Activated CD4-positive, alpha-beta T cell treated with anti-CD3 and anti-CD28 coated beads, Interleukin-2, amount 10 ng/mL, durations not matched to agents 24 days and 14 days (primary cell): ENCODE measurements at places on chromosomes 11 and 22.

DNA sequence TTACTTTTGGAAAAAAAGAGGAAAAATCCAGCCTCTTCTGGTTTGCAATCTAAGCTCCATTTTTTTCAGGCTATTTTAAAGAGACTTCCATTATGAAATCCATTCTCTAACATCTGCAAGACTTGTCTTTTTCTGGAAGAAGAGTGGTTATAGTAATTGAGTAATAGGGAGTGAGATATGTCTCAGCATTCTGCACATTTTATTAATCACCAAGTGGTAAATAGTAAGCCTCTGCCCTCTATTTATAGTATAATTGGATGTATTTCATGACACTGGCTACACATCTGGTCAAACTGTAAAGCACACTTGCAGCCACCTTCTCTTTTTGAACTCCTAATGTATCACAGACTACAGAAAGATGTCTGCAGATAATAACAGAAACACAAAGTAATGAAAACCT, 391.1 kb downstream of the ETS1 start:
- peaks cover 20% of the 10 kb centered on the region for H3K4me1 ChIP-seq
- H3K36me3 ChIP-seq = no peaks in the 10 kb centered on the region
- H3K27me3 ChIP-seq = no peaks in the 10 kb centered on the region

DNA sequence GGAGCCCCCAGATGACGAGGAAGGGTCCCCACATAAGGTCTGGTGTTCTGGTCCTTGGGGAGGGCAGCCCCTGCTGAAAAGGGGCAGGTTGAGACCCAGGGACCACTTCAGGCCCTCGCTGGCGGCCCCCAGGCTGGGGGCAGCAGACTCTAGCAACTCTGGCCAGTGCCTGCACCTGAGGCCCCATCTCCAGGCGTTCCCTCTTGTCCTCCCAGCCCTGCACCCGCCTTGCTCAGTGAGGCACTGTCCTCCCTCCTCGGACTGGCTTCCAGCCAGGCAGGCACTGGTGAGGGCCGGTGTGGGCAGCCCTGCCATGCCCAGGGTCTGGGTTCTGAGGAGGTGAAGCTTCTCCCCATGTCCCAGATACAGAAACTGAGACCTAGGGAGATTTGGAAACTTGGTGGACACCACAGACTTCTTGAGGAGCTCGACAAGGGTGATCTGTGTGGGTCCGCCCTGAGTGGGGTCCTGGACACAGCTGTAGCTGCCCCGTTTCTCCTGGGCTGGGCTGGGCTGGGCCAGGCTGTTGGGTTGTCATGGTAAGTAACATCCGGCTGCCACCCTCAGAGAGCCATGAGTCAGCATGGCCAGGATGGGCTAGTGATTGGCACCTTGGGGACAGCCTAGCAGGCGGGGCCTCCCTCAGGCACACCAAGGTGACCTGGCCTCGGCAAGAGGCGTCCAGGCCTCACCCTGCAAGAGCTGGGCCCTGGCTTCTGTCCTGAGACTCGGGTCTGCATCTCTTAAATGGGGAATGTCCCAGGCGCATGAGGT, 11.1 kb upstream of the PHLDA2 start:
- H3K36me3 ChIP-seq = peaks cover 34% of the 10 kb centered on the region
- DNase-seq = peak; percentile 79
- peak overlapping the region; percentile 37 for H3K27ac ChIP-seq
- no peak overlapping the region for H3K4me3 ChIP-seq

- DNase-seq = no peak
- no peak overlapping the region for H3K4me3 ChIP-seq
- no peaks in the 10 kb centered on the region for H3K36me3 ChIP-seq
- H3K27ac ChIP-seq = no peak overlapping the region
- no peaks in the 10 kb centered on the region for H3K4me1 ChIP-seq
Measured at GRCh38 chr11:124583781-124584180, 14.0 kb downstream of the OR8A1 start.

GRCh38 chr11:100434821-100435641, 252.1 kb upstream of the ARHGAP42 start:
- no peak overlapping the region for H3K27ac ChIP-seq
- H3K4me3 ChIP-seq = no peak overlapping the region
- no peak for DNase-seq
- H3K27me3 ChIP-seq = no peaks in the 10 kb centered on the region
- no peaks in the 10 kb centered on the region for H3K36me3 ChIP-seq

DNA sequence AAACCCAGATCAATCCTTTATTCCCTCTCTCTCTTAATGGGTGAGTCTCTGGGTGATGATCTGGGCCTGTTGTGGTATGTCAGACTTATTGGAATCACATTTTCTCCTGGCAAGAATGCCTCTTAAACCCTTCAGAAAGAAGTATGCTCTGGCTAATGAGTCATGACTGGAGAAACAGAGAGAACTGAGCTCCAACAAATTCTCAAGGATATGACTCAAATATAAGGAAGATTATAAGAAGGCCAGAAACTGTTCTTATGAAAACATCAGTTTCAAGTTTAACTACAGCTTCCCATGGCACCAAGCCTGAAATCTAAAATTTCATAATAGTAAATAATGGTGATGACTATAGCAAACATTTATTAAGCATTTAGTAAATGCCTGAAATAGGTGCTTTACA, 83.9 kb downstream of the OR5AK2 start:
- DNase-seq = no peak
- H3K4me3 ChIP-seq = no peak overlapping the region

DNA sequence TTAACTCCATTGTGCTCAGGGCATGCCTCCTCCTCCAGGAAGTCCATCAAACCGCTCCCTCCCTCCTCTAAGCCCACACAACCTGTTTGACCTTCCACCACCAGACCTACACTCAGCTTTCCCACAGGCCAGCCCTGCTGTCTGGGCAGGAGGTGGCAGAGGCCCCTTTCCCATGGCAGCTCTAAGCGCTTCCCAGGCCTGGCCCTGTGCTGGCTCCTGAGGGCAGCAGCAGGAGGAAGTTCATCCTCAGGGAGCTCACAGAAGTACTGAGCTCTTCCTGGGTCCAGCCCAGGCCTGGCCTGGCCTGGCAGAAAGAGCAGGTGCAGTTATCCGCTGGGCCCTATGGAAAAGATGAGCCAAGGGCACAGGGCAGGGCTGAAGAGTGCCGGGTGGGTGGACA, 31.4 kb downstream of the ARAP1 start:
- no peaks in the 10 kb centered on the region for H3K27me3 ChIP-seq
- peaks cover 17% of the 10 kb centered on the region for H3K36me3 ChIP-seq
- H3K4me1 ChIP-seq = peaks cover 54% of the 10 kb centered on the region
- peak overlapping the region; percentile 95 for H3K4me3 ChIP-seq

DNA sequence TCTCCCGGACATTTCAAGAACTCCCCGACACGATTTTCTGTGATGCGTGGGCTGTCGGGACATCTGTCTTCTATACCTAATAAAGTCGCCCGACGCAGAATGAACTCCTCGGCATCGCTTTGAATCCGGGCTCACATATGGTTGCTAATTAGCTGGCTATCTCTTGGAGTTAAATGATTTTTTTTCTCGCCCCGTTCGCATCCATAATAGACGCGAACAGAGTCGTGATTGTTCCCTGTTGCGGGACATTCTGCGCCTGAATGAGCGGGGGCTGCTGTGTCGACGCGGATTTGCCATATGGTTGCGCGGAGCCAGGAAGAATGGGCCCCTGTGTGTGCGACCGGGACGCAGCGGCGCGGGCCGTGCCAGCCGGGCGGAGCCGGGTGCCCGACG, 16.4 kb downstream of the CDKN1C start:
- peaks cover 54% of the 10 kb centered on the region for H3K27me3 ChIP-seq
- H3K36me3 ChIP-seq = no peaks in the 10 kb centered on the region
- no peak overlapping the region for H3K27ac ChIP-seq
- no peak overlapping the region for H3K4me3 ChIP-seq

GRCh38 chr11:117945047-117945810, 16.0 kb upstream of the TMPRSS13 start:
- no peak overlapping the region for H3K27ac ChIP-seq
- peak; percentile 55 for DNase-seq
- H3K4me3 ChIP-seq = no peak overlapping the region
- H3K36me3 ChIP-seq = peaks cover 5% of the 10 kb centered on the region
- H3K4me1 ChIP-seq = peaks cover 63% of the 10 kb centered on the region
- H3K27me3 ChIP-seq = peaks cover 3% of the 10 kb centered on the region

GRCh38 chr11:128328955-128329551, 258.3 kb downstream of the ETS1 start:
- peak overlapping the region; percentile 70 for H3K4me3 ChIP-seq
- peak; percentile 85 for DNase-seq
- H3K4me1 ChIP-seq = peaks cover 73% of the 10 kb centered on the region
- H3K36me3 ChIP-seq = peaks cover 2% of the 10 kb centered on the region

GRCh38 chr11:235180-235579, 962 bp downstream of the SIRT3 start:
- H3K4me1 ChIP-seq = peaks cover 33% of the 10 kb centered on the region
- peak overlapping the region; percentile 95 for H3K27ac ChIP-seq
- peak overlapping the region; percentile 97 for H3K4me3 ChIP-seq
- H3K36me3 ChIP-seq = peaks cover 24% of the 10 kb centered on the region

- H3K36me3 ChIP-seq = no peaks in the 10 kb centered on the region
- no peaks in the 10 kb centered on the region for H3K4me1 ChIP-seq
- DNase-seq = no peak
- H3K27ac ChIP-seq = no peak overlapping the region
- H3K27me3 ChIP-seq = peaks cover 2% of the 10 kb centered on the region
Measured at GRCh38 chr11:130215531-130216220, 56.1 kb downstream of the ST14 start.

DNA sequence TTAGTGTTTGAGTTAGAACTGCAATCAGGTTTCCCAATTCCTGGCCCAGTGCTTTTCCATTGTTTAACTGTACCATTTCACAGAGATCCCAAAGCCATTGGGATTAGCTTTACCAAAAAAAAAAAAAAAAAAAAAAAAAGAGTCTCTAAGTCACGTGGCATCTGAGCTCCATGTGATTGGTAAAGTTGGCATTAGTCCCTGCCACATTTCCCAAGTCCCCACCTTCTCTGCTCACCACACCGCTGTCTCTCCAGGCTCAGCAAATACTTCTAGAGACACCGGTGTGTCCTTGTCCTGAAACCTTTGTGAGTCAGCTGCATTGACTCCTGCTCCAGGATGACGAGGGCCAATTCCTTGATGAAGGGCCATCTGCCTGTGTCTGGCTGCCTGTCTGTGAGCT, 305.3 kb downstream of the KIRREL3 start:
- H3K27me3 ChIP-seq = no peaks in the 10 kb centered on the region
- DNase-seq = no peak
- no peak overlapping the region for H3K4me3 ChIP-seq
- H3K36me3 ChIP-seq = no peaks in the 10 kb centered on the region
- no peak overlapping the region for H3K27ac ChIP-seq

GRCh38 chr11:68641880-68642279, 42.5 kb upstream of the GAL start:
- no peaks in the 10 kb centered on the region for H3K4me1 ChIP-seq
- H3K4me3 ChIP-seq = no peak overlapping the region
- H3K27ac ChIP-seq = no peak overlapping the region
- peaks cover 14% of the 10 kb centered on the region for H3K27me3 ChIP-seq

- no peak overlapping the region for H3K4me3 ChIP-seq
- H3K27me3 ChIP-seq = peaks cover 72% of the 10 kb centered on the region
- no peak for DNase-seq
- H3K4me1 ChIP-seq = peaks cover 19% of the 10 kb centered on the region
- no peaks in the 10 kb centered on the region for H3K36me3 ChIP-seq
Measured at GRCh38 chr11:118144301-118145268, 8.0 kb downstream of the SCN4B start.

GRCh38 chr11:110812086-110812733, 100.0 kb upstream of the ARHGAP20 start:
- no peaks in the 10 kb centered on the region for H3K27me3 ChIP-seq
- H3K4me3 ChIP-seq = no peak overlapping the region
- no peaks in the 10 kb centered on the region for H3K36me3 ChIP-seq
- no peaks in the 10 kb centered on the region for H3K4me1 ChIP-seq

- no peaks in the 10 kb centered on the region for H3K27me3 ChIP-seq
- no peak overlapping the region for H3K4me3 ChIP-seq
- no peak overlapping the region for H3K27ac ChIP-seq
- no peaks in the 10 kb centered on the region for H3K4me1 ChIP-seq
Measured at GRCh38 chr11:97938789-97939188, 1082.0 kb upstream of the CNTN5 start.

DNA sequence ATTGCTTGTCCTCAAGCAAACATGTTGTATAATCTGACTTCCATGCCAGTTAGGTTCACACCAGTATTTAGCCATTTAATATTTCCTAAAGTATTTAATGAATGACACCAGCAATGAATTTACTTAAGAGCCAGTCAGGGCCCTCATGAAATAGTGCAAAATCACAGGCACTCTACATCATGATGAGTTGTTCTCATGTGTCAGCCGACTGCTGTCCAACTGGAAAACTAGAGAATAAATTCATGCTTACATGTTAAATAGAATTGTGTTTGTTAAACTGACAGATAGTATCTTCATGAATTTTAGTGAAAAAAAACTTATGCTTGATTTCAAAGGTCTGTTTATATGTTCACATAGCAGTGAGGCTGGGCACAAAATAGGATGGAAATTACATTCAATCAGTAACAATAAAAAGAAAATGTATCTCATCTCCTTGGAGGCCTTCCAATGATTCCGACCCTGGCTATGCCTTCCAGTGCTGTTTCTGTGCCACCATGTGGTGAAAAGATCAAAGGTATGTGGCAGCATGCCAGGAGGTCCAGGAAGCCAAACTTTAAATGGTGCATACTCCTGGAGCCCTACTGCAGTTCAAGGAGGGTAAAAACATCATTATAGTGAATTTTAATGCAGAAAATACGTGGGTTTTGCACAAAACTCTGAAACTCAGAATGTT, 45.2 kb downstream of the CTSC start:
- DNase-seq = no peak
- no peaks in the 10 kb centered on the region for H3K27me3 ChIP-seq
- H3K4me1 ChIP-seq = peaks cover 6% of the 10 kb centered on the region

GRCh38 chr11:74185695-74186094, 14.6 kb downstream of the PPME1 start:
- H3K27me3 ChIP-seq = no peaks in the 10 kb centered on the region
- DNase-seq = no peak
- peaks cover 36% of the 10 kb centered on the region for H3K36me3 ChIP-seq
- peaks cover 14% of the 10 kb centered on the region for H3K4me1 ChIP-seq
- no peak overlapping the region for H3K4me3 ChIP-seq
